Activated CD4-positive, alpha-beta memory T cell treated with anti-CD3 and anti-CD28 coated beads, Interleukin-2, amount 10 ng/mL, durations not matched to agents 7 days and 5 days (primary cell): ENCODE measurements at places on chromosomes 16 and 17.
A peak's percentile ranks its signal among the peaks of the same experiment; 100 is the strongest.

DNA sequence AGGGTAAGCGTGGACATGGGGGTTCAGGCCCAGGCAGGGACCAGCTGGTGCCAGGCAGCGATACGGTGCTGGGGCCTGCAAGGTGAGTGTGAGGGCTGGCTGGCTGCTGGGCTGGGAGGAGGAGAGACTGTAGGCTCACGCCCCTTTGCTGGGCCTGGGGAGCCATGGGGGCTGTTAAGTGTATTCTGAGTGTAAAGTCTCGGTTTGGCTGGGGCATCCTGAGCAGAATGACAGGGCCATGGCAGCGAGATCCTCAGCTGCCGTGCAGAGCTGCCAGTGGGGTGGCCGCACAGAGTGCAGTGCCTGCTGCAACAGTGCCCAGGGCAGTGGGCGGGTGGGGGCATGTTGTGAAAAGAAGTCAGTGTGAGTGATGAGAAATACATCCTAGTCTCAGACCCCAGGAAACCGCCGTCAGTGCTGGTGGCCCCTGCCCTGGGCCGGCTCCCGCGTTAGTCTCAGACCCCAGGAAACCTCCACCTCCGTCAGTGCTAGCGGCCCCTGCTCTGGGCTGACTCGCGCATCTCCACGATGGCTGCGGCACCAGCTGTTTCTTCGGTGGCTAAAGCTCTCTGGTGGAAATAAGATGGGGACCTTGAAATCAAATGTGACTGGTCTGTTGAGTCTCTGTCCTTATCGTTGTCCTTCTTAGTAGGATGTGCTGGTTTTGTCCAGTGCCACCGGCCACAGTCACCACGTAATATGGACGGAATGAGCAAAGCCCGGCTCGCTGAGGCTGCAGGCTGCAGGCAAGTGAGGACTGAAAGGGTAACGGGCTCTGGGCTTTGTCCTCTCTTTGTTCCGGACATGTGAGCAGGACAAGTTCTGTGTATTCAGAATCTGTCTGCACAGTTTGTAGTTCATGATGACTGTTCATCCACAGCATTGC lies 22.9 kb downstream of the ACSF3 start:
- DNase-seq: no peak

DNA sequence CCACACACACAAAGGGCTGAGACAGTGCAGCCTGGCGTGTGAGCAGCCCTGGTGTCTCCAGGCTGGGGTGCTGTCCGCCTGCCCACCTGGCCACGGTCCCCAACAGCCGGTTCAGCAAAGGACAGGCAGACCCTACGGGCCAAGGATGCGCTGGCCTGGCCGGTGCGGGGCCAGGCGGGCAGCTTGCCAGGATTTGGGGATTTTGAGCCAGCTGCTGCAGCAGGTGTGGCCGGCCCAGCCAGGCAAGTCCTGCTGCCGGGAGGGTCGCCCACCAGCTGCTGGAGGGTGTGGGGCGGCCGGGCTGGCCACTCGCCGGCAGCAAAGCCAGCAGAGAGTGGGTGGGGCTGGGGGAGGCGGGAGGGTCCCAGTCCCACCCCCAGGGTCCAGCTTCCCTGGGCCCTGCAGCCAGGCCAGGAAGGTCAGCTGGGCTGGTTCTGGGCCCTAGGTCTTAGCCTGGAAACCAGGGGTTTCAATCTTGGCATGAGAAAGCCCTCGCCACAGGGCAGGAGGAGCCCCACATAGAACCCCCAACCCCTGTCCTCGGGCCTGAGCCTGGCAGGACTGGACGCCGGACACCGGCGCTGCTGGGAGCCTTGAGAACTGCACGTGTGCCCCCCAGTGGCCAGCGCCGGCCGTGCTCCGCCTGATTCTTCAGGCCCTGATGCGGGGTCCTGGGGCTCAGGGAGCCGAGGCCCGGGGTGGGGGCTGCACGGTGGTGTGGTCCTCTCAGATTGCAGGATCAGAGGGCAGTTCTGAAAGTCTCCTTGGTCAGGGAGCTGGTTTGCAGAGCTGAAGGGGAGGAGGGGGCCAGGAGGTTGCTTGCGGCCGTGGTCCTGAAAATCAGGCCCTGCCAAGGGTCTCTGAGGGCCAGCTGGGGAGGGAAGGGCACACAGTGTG lies 17.6 kb upstream of the SSTR5 start:
- peak; percentile 24 for DNase-seq

- DNase-seq: no peak
These were observed 21.4 kb downstream of the BCO1 start for GRCh38 chr16:81259916-81260315.

GRCh38 chr17:45440161-45440778 lies 7.6 kb upstream of the ARHGAP27 start:
- DNase-seq: no peak

GRCh38 chr17:69809331-69809730 lies 265.7 kb upstream of the KCNJ16 start:
- no peak for DNase-seq

DNA sequence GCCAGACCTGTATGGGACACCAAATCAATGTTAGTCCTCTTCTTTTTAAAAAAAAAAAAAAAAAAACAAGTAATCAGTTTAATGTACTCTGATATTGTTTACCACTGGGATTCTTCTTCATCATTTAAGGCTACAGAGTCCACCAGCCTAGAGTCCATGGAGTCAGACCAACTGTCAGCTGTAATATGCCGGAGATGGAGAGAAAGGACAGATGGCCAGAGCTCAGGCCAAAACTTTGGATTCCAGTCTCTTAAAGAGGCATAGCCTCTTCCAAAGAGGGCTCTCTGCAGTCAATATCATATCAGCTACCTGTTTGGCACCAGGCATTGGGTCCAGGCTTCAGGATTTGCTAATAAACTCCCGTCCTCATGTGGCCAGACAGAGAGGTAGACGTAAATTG lies 469.6 kb upstream of the HSBP1 start:
- DNase-seq: no peak

- no peak for DNase-seq
These were observed 4.7 kb downstream of the PPP1R1B start for GRCh38 chr17:39631403-39631802.

DNA sequence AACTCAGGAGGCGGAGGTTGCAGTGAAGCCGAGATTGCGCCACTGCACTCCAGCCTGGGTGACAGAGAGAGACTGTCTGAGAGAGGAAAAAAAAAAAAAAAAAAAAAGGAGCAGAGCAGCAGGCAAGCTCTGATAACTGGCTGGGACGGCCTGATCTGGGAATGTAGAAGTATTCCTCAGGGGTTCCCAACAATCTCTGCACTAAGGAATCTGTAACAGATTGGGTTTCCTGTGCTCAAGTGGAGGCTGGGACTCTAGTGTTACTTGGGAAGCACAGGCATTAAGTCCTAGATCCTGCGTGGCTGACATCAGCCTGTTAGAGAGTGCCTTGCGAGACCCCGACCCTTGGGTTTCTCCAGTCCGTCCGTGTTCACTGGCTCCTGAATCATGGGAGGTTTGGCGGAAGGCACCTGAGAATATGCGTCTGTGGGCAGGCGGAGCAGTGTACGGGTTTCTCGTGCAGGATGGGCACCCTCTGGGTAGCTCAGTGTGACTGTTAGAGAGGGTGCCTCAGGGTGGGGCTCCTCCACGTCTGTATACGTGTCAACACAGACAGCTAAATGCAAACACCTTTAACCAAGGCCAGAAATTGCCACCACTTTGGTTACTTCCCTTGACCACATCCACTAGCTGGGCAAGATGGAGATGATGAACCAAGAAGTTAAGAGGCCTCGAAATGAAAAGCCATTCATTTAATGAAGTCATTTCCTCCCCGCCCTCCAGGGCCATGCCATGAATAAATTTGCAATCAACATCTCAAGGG lies 174.9 kb upstream of the RPL38 start:
- DNase-seq: peak; percentile 66

GRCh38 chr16:10693889-10694288 lies 841 bp downstream of the TEKT5 start:
- no peak for DNase-seq

- no peak for DNase-seq
These were observed 341.1 kb downstream of the PMP22 start for GRCh38 chr17:14923981-14924380.

GRCh38 chr16:55503726-55504550 lies 4.9 kb upstream of the LPCAT2 start:
- no peak for DNase-seq

DNA sequence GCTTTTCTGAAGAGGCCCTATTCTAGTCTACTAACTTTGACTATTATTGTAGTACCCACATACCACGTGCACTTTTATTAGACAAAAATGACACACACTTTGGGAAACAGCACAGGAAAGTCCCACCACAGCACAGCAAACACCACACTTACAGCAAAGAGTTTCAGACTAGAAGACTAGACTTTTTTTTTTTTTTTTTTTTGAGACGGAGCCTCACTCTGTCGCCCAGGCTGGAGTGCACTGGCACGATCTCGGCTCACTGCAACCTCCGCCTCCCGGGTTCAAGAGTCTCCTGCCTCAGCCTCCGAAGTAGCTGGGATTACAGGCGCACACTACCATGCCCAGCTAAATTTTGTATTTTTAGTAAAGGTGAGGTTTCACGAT lies 20.1 kb downstream of the YWHAE start:
- peak; percentile 34 for DNase-seq

DNA sequence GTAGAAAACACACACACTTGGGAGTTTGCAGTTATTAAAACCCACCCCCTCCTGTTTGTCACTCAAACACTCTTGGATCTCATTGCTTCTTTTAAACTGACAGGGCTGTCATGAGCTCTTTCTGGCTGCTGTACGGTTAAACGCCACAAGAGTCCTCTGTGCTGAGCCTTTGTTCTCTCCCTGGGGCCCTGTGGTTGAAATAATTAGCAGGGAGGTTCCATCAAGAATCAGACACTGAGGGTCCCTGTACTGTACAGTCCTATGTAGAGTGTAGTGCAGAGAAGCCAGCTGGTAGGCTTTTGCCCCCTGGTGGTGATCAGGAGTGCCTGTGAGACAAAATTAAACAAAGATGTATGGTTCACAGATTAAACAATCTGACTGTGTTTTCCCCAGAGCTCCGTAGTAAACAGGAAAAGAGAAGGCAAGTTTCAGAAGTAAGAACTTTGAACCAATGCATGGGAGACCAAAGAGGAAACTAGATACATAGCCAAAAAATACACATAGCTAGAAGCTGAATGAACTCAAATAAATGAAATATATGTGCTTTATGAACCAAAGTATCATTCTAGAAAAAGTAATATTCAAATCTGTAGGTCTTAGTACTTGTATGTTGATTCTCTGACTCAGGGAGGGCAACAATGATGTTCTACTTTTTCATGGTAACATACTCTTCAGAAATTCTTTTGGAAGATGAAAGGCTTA lies 1.4 kb upstream of the SSH2 start:
- DNase-seq: peak; percentile 73

GRCh38 chr16:67864594-67864993 lies 8.3 kb upstream of the EDC4 start:
- DNase-seq: no peak

DNA sequence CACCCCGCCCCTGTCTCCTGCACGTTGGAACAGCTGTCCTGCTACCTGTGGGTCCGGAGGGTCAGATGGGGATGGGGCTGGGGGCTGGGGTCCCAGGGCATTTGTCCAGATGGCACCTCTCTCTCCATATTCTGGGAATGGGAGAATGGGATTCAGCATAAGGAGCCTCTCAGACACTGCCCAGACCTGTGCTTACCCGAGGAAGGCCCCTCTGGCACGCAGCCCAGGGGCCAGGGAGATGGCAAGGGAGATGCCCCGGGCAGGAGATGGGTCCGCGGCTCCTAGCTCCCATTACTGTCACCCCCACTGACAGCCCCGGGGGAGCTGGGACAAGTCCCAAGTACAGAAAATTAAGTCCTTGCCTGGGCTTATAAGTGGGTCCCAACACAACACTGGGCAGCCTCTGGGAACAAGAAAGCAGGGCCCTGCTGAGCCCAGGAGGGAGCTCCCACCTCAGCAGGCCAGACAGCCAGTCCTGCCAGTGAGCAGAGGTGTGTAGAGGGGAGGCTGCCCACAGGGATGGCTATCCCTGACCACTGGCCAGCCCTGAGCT lies 1.8 kb downstream of the VASN start:
- no peak for DNase-seq

DNA sequence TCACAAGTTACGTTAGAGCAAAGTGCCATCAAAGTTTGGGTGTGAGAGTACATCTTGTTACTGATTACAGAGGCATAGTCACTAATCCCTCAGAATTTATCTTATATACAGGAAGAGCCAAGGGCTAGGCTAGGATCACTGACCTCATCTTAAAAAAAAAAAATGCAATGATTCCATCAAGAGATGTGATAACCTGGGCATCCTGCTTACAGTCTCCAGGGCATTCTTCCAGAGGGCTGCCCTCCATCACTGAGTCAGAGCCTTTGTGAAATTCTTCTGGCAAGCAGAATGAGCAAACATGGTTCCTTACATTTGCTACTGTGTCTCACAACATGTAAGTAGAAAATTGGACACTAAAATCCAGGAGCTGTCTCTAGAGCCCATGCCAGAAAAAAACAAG lies 410.6 kb downstream of the ZFHX3 start:
- no peak for DNase-seq

- no peak for DNase-seq
These were observed 35.3 kb downstream of the PRMT7 start for GRCh38 chr16:68345958-68346635.

- no peak for DNase-seq
These were observed 38.9 kb upstream of the METTL9 start for GRCh38 chr16:21560462-21560861.

DNA sequence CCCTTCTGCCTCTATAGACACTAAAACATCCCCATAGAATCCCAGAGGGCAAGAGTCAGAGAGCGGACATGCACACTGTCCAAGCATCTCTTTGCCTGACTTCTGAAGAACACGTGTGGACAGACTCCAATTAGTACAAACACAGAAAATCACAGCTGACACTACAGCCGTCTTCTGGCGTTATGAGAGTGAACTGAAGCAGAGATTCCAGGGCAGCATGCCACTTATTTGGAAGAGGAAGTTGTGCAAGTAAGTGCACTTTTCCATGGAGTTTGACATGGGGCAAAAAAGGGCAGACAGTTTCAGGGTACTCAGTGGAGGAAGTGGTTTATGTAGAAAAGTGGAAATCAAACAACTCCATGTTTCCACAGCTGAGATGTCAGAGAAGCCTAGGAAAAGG lies 16.8 kb upstream of the ZNF287 start:
- DNase-seq: no peak

DNA sequence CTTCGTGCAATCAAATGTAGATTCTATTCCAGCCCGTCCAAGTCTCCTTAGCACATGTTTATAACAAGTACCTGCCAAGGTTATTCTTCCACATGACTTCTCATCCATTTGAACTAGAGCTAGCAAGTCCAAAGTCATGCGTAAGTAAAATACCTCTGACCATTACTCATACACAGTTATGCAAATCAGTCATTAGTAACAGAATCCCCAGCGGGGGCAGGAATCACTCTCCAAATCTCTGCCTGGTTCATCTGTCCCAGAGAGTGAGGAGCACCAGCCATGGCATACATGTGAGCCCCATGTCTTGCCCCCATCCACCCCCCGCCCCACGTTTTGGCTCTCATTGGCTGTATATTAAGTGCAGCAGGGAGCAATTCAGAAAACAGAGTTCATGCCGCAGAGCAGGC lies 27.7 kb downstream of the SRL start:
- no peak for DNase-seq

GRCh38 chr17:43396491-43397060 lies 2.2 kb upstream of the ARL4D start:
- DNase-seq: no peak
